Activated CD4-positive, alpha-beta T cell treated with anti-CD3 and anti-CD28 coated beads, Interleukin-2, amount 50 U/mL, for 1 hour (primary cell): ENCODE measurements at places on chromosomes 7 and 10.

GRCh38 chr10:74011770-74012169 lies 13.9 kb downstream of the VCL start:
- no peak for DNase-seq

- no peak for DNase-seq
Measured at GRCh38 chr10:71076473-71077142, 135.8 kb upstream of the UNC5B start.

DNA sequence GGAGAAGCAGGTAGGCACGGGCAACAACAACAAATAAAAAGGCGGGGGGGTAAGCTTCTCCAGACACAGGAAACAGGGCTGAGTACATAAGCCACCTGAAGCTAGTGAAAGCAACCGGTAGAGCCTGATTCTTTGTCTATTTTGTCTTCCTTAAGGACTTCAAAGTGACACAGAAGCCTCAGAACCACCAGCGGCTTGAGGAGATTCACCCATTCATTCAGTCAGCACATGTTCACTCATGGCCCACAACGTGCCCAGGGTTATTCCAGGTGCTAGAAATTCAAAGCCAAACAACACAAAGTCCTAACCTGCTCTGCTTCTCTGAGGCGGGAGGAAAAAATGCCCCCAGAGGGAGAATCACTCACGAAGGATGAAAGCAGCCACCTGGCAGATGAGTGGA lies 69.3 kb upstream of the C7orf33 start:
- no peak for DNase-seq

GRCh38 chr10:80153460-80153859 lies 20.9 kb downstream of the PLAC9 start:
- no peak for DNase-seq

DNA sequence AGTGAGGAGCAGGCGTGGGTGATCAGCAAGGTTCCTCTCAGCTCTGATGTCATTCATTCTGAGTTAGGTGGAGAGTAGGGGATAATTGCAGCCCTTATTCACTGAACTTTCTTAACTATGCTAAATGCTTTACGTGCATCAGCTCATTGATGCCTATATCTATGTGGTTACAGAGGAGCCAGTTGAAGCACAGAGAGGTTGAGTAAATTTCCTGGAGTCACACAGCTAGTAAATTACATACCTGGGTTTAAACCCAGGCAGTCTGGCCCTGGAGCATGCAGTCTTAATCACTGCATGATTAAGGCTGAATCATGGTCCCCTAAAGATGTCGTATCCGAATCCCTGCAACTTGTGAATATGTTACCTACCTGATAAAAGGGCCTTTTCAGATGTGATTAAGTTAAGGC lies 99.6 kb downstream of the GRK5 start:
- DNase-seq = no peak

DNA sequence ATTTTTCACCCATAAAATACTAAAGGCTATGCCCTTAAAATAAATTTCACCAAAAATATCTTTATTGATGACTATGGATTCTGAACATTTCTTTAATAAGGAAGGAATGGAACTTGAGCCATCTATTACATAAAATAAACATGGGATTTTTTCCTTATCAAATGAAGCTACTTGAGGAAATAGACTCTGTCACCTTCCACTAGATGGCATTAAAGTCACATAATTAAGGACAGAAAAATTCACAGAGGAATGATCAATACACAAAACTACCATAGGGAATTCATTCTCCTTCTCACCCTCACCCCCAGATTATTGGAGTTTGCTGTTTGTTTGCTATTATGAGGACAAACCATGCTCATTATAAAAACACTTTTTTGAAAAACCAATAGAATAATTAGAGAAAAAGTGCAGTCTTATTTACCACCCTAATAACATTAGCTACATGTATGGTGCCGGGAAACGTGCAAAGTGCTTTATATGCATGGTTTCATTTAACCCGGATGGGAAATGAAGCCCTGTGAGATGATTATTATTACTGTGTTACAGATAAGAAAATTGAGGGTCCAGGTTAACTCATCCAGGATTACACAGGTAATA lies 21.1 kb upstream of the FOXI2 start:
- DNase-seq = no peak
